ENCODE measurements at places on chromosomes 7 and 10.

DNA sequence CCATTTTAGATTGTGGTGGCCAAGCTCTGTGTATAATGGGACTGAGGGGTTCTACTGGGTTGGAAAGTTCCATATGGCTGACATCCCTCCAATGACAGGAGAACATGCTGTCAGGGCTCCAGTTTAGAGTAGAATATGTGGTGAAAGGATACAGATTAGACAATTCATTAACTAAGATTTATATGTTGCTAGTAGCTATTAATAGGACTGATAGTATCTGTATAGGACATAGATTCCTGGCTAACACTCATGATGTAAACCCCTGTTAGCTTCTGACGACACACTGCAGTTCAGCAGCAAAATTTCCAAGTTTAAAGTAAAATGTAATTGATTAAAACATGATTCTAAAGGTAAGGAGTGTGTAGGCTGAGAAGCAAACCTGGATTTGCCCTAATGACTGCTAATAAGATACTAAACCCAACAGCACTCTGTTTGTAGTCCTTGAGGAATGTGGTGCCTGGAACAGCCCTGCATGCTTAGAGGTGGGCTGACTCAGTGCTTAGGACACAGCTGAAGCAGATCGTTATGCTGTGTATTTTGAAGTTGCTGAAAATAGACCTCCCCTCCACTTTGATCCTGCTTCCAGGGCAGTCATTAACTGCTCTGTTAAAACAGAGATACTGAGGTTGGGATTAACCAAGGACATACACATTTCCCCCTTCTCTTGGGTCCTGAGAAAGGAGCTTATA, 1129.6 kb downstream of the SORCS3 start:
- DNase-seq: no peak

GRCh38 chr7:115631782-115632181, 398.8 kb downstream of the TFEC start:
- no peak for DNase-seq

- no peak for DNase-seq
These were observed 82.6 kb downstream of the CPED1 start for GRCh38 chr7:121071132-121071531.

GRCh38 chr7:135355377-135356048, 121.9 kb downstream of the STRA8 start:
- no peak for DNase-seq

DNA sequence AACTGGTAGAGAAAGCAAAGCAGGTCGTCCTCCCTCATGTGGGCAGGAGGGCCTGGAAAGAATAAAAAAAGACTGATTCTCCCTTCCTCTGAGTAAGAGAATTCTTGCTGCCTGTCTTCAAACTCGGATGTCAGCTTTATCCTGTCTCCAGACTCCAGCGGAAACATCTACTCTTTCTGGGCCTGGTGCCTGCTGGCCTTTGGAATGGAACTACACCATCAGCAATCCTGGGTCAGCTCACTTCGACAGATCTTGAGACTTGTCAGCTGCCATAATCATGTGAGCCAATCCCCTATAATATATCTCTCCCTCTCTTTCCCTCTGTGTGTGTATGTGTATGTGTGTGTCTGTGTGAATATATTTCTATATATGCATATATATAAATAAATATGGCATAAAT, 411.0 kb upstream of the DPP6 start:
- no peak for DNase-seq

- DNase-seq: no peak
These were observed 46.3 kb downstream of the HTRA1 start for GRCh38 chr10:122507616-122508015.

GRCh38 chr7:30790356-30790755, 19.1 kb downstream of the MINDY4 start:
- DNase-seq: no peak

DNA sequence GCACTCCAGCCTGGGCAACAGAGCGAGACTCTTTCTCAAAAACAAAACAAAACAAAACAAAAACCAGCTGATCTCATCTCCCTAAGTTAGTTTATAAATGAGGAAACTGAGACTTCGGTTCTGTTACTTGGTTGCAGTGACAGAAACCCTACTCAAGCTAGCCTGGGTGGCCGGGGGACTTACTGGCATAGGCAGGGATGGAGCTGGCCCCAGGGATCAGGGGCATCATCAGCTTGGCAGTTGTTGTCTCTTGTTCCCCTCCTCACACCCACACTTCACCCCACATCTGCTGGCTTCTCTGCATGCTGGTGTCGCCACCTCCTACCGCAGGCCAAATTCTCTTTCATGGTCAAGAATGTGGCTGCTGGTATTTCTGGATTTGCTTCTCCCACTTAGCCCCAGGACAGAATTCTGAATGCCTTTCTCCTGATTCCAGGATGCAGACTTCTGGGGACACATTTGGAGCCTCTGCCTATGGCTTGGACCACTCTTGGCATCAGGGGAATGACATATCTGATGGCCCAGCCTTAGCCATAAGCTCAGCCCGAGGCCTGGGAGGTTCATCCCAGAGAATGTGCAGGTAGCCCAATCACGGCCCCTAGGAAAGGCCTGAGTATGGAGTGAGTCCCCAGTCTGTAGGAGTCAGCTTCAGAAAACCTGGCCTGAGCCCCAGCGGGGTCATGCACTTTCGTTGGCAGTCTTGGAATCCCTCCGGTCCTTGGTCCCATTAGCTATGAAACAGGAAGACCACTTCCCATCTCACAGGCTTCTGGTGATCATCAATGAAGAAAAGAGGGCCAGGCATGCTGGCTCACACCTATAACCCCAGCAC, 41.6 kb upstream of the CTBP2 start:
- no peak for DNase-seq

GRCh38 chr10:132249226-132249724, 58.5 kb downstream of the STK32C start:
- no peak for DNase-seq

DNA sequence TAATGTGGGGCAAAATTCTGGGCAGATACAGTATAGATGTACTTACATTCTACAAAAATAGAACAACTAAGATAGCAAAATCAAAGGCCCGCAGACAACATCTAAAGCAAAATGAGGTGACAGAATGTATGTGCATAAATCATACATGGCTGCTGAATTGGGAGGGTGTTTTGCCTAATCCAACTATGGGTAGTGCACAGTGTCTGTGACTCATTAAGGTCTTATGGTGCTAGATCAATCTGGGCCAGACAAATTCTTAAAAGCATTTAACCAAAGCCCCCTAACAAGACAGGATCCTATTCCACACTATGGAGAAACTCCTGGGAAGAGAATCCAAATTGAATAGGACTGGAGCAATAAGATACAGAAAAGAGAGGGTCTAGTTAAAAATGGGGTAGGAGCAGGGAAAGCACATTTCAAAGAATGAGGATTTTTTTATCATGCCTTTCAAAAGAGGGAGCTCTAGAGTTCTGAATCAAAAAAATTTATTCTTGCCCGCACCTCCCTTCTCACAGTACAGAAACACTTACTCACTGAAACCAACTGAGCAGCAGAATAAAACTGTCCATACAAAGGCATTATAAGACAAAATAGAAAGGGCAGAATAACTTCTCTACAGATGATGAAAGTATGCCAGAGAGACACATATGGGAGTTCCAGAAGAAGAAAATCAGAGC, 181.3 kb downstream of the RNLS start:
- no peak for DNase-seq

GRCh38 chr7:101717628-101718357, 88.7 kb upstream of the MYL10 start:
- DNase-seq: no peak

DNA sequence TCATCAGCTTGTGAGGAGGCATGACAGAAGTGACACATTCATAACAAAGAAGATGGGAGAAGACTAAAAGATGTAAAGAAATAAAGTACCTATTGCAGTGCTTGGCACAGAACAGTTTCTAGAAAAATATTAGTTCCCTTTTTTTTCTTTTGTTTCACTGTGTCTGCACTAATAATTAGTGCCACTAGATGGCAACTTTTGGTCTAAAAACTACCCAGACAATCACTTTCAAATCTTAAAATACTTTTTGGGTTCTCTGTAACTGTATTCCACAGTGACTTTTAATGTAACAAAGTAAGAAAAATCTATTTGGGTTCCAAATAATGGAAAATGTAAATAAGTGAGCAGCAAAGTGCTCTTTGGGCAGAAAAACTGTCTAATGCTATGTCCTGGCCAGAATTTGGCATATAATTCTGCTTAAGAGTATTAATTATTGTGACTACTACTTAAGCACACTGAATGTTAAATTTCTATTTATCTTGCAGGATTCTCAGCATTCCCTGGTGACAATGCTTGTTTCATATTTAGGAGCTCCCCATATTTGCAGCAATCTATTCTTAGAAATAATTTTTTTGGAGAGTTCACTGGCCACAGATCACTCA, 134.8 kb upstream of the KIF5B start:
- DNase-seq: no peak

- DNase-seq: no peak
These were observed 348.8 kb downstream of the RNLS start for GRCh38 chr10:88234297-88234696.

- no peak for DNase-seq
These were observed 354.5 kb downstream of the FGFR2 start for GRCh38 chr10:121243609-121244241.

DNA sequence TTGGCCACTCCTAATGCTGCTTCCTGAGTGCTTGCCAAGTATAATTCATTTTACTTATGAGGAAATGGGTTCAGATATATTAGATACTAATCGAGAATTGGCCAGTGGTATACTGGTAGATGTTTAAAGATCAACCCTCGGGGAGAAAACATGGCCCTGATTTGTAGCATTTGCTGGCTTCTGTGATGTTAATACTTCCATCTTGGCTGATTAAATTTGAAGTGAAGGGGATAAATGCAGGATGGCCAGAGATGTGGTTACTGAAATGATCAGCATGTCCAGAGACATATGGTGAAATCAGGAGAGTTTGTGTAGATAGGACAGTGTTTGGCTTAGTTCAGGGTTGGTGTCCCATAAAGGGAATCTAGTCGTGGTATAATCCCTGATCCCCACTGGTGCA, 11.2 kb downstream of the UBE2D4 start:
- DNase-seq: no peak

GRCh38 chr7:94297397-94297838, 97.3 kb upstream of the COL1A2 start:
- no peak for DNase-seq

DNA sequence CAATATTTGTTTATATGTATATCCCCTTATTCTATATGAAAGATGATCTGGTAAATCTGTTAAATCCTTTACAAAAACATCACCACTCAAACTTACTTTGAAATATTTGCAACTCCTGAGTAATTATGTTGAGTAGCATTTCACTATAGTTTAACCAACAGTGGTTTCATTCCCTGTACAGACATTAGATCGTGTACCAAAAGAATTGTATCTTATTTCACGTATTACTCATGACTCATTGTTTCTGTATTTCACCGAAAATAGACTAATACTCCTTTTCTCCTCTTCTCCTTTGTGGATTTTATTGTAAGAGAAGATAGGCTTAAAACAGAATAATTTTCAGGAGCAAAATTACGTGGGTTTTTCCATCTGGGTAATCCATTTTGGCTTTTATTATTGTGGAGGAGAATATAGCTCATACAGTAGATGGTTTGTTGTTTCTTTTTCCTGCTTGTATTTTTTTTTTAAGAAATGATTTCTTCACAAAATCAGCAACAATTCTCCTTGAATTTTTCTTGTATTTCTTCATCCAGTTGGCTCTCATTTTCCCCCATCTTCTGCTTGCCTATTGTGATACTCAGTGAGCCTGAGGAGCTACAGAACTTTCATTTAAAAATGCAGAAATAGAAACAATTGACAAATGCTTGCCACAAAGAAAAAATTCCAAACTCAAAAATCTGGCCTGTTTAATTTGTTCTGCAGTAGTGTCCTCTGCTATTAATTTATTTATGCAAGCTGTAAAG, 90.6 kb upstream of the OIT3 start:
- no peak for DNase-seq

- DNase-seq: no peak
These were observed 15.3 kb upstream of the PAX2 start for GRCh38 chr10:100729862-100730724.

GRCh38 chr7:45708046-45708950, 134.1 kb downstream of the ADCY1 start:
- DNase-seq: no peak

DNA sequence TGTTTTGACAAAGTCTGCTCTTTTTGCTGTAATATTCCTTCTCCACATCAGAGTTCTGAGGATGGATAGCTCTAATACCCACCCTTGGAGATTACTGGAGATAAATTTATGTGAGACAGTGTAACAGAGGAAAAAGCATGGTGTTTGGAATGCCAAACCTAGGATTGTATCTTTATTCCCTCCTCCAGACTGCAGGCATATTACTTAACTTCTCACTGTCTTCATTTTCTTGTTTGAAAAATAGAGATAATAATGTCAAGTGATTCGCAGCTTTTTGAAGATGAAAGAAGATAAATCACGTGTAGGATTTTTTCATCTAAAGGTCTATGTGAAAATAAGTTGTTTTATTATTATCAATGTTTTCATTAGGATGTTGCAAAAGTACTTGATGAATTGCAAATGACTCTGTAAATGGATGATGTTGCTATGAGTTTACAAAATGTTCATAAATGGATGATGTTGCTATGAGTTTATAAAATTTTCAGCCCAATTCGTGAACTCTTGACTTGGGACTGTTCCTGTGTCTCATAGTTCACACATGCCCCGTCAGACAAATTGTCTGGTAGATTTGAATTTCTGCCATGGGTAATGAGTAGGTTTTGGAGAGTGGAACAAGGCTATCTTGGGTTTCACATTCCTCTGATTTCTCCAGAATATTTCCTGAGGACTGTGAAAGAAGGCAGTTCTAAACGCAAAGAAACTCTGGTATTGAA, 113.1 kb upstream of the IGFBP3 start:
- no peak for DNase-seq

DNA sequence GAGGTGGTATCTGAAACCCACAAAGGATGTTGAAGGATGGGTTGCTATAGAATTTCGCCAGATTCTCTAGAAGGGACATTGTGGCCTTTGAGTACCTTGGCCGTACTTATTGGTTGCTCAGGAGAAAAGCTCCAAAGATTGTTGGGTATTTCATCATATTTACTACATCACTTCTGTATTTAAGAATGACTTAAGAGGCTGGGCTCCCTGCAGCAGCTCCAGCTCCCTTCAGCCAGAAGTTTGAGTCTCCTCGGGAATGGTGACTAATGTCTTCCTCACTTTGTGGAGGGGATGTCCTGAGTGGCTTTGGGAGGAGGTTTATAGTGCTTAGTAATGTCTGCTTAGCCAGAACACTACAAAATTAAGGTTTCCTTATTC, 18.1 kb downstream of the MINDY4 start:
- no peak for DNase-seq

Measured in NT2/D1 (cell line).